Common myeloid progenitor, CD34-positive (primary cell): ENCODE measurements at places on chromosomes 12 and 14.

GRCh38 chr12:45680362-45680761 lies 49.1 kb upstream of the ARID2 start:
- no peak for DNase-seq

DNA sequence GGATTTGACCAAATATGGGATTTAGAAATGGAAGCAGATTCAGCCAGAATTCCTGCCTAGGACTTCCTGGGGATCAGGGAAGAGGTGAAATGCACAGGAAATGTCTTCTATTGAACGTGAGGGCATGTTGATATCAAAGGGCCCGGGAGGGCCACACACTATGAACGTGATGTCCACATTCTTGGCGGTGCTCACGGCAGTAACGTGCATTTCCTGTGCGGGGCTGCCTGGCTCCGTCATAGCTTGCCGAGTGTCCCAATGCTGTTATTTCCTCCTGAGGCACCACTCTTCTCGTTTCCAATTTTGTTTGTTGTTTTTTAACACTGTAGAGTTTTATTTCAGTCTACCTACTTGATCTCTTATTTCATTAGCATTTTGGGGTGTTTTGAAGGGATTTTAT lies 67.3 kb downstream of the ZNF664 start:
- DNase-seq = no peak

DNA sequence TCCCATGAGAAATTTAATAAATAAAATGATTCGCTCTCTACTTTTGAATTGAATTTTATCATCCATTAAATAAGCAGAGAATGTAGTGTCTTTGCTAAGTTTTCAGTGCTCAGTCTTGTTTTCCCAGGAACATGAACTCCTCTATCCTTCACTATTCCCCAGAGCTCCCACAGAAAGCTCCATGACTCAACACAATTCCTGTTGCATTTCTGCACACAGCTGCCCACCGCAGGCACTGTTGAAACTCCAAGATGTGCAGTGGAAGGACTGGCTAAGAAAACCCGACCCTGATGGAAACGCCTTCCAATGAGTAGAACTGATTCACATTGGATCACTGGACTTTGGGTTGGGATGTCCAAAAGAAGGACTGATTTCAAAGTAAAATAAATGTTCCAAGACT lies 202.4 kb upstream of the AMIGO2 start:
- DNase-seq = no peak

- no peak for DNase-seq
Observed at GRCh38 chr14:30500222-30500621, 58.7 kb upstream of the G2E3 start.

GRCh38 chr14:97456958-97457357 lies 659.8 kb downstream of the VRK1 start:
- DNase-seq = peak; percentile 7

GRCh38 chr14:104360501-104360900 lies 219.1 kb upstream of the C14orf180 start:
- no peak for DNase-seq

DNA sequence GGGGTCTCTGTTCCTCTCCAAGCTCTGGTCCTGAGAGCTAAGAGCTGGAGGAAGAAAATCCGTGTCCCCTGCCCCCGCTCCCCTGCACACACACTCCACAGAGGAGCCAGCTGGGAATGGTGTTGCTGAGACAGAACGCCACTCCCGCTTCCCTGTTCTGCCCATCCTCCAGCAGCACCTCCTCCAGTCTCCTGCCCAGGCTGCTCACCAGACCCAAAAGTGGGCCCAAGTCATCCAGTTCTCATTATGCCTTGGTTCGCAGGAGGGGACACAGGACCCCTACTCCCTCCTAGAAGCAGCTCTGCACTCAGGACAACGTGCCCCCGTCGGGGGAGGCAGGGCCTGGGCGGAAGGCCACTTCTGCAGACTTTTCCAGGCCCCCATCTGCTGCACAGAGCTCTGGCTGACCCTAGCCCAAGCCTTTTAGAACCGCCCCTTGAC lies 830 bp upstream of the TRMT61A start:
- no peak for DNase-seq

DNA sequence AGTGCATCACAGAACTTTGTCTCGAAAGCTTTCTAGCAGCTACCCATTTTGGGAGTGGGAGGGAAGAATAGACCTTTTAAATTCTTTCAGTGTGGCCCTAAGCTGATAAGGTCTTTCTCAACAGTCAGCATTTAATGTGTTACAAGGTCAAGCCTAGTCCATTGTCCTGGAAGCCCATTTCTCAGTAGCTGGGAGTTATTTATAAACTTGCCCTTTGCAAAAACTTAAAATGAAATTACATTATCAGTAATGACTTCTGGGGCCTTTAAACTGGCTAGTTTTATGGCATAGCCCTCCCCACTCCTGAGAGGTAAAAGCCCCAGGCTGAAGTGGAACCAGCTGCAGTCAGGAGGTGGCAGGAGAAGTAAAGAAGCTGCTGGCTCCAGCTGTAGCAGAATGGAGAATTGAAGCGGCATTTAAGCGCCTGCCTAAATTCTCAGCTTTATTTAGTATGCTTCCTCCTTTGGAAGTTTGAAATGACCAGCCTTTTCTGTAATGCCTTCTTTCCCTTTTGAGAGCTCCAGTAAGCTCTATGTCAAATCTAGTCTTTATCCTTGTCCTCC lies 12.4 kb downstream of the COPZ1 start:
- DNase-seq = peak; percentile 59

DNA sequence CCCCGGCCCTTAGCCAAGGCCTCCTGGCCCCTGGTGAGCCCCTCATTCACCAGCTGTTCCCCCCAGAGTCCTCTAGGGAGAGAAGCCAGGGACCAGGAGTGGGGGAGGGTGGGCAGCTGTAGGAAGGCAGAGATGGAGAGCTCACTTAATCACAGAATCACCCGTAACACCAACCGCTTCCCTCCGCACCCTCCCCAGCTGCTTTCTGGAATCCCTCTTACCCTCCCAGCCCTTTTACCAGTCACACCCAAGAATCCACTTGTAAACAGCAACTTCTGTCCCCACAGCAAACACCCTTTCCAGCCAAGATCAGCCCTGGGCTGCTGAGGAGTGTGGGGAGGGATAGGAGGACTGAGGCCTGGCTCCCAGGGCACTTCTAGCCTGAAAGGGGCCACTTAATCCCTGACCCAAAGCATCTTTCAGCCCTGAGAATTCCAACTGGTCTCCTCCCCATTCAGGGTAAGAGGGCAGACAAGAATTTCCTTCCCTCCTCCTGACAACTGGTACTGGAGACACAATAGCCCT lies 18.8 kb downstream of the NCKAP5L start:
- no peak for DNase-seq

GRCh38 chr12:108806346-108806745 lies 51.0 kb downstream of the SSH1 start:
- no peak for DNase-seq

- DNase-seq = peak; percentile 64
Observed at GRCh38 chr14:78519863-78520262, 349.7 kb downstream of the NRXN3 start.

DNA sequence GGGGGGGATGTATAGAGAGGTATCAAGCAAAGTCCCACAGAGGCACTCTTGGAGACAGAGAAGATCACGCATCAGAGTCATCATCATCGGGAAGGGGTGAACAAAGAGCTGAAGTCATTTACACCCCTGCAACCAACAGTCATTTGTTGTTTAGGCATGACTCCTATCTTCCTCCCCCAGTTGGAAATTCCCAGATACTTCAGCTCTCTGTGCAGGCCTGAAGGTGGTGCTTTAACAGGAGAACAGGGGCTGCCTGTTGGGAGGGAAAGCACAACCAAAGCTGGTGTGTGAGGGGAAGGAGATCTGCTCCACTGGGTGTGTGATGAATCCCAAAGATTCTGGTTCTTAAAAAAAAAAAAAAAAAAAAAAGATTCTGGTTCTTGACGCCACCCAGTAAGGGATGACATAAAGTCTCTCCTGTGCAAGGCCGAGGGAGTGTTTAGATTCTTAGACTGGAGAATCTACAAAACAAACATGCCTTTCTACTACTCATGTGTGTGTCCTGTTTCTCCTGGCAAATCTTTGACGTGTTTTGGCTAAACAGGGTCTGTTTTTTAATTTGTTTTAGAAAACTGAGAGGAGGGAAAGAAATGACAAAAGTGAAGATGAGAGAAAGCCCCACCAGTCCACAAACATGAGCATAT lies 121.0 kb upstream of the ARHGAP5 start:
- DNase-seq = no peak

DNA sequence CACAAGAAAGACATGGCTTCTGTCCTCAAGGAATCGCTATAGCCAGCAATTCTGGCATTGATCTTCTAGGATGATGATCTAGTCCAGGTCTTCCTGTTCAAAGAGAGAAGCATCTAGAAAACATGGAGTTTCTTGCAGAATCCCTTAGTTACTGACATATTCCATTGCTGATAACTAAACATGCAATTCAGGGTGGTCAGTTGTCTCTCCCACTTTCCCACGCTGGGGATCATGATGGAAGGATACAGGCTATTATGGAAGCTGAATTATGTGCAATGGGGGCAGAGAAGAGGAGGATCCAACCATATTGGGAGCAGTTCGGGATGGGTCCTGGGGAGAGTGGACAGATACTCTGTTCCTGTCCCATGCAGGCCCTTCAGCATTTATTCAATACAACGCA lies 9.8 kb upstream of the RPH3A start:
- DNase-seq = no peak

DNA sequence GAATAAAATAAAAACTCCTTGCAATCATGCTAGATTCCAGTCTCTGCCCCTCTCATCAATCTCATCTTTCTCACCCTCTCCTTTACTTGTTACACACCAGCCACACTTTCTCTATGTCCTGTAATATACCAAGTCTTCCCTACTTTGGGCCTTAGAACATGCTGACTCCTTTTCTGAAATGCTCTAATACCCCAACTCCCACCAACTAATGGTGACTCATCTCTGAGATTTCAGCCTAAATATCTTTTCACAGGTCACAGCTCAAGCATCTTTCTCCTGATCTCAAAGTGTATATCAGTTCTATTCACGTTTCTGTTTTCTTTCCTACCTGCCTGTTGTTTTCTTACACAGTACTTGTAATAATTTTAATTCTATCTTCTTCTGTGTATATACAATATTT lies 378.9 kb upstream of the PRICKLE1 start:
- DNase-seq = no peak

- DNase-seq = no peak
Observed at GRCh38 chr12:57745485-57745881, 644 bp downstream of the TSPAN31 start.

GRCh38 chr14:104556256-104557021 lies 23.1 kb upstream of the C14orf180 start:
- no peak for DNase-seq

- no peak for DNase-seq
Observed at GRCh38 chr12:101599771-101600484, 5.2 kb downstream of the MYBPC1 start.

DNA sequence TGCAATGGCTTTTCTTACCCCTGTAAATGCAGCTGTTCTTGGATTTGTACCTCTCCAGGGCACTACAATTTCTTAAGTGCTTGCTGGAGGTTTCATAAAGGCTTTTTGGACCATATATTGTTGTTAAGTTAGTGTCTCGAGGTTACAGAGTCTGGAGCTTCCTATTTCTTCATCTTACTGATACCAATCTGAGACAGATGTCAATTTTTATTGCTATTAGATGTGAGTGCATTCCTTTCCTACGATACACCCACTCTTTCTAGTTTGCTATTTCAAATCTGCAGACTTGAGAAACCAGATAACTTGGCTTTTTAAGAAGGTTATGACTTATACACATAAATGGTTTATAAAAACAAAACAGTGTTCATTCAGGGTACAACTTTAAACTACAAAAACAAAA lies 2.1 kb downstream of the NOXRED1 start:
- DNase-seq = no peak

DNA sequence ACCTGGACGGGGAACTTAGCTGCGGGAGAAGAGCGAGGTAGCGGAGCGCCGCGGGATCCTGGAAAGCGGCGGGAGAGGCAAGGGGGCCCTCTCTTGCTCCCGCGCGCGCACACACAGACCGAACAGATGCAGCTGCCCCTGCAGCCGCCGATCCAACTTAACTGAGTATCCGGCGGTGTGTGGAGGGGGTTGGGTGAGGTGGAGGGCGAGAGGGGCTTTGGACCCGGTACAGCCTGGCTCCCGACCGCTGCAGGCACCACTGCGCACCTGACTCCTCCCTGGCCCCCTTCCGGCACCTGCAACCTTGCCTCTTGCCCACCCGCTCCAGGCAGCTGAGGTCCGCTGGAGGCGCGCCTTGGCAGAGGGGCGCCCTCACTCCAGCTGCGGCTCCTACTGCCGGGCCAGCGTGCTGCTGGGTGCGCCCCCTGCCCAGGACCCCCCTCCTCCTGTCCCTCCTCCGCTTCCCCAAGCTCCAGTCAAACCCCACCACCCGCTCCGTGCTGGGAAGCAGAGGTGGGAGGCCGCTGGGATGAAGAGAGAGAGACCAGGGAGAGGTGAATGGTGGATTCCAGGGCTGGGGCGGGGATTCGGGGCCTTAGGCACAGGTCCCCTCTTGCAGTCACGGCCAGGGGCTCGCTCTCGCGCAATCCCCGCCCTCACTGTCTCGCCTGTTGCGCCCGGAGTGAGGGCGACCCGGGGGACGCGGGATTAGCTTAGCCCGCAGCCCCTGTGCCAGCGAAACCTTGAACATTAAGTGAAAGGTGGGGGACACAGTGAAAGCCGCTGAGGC lies 2.6 kb downstream of the DIO3 start:
- DNase-seq = no peak

GRCh38 chr12:46124848-46125619 lies 134.7 kb upstream of the SCAF11 start:
- peak; percentile 90 for DNase-seq

DNA sequence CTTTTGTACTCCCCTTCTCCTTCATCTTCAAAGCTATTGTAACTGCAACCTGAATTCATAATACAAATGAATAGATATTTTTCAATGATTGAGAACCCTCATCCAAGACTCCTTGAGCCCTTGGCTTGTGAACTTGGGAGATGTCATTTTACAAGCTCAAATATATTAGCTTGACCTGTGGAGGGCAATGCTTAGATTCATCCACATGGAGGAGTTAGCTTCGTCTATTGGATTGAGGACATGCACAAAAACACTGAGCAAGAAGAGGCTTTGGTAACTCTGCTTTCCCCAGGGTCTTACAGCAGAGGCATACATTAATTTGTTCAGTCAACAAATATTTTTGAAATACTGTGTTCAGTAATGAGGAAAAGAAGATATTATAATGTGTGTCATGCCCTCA lies 101.1 kb downstream of the OTOGL start:
- no peak for DNase-seq

- no peak for DNase-seq
Observed at GRCh38 chr12:85641796-85642195, 194.4 kb downstream of the RASSF9 start.

DNA sequence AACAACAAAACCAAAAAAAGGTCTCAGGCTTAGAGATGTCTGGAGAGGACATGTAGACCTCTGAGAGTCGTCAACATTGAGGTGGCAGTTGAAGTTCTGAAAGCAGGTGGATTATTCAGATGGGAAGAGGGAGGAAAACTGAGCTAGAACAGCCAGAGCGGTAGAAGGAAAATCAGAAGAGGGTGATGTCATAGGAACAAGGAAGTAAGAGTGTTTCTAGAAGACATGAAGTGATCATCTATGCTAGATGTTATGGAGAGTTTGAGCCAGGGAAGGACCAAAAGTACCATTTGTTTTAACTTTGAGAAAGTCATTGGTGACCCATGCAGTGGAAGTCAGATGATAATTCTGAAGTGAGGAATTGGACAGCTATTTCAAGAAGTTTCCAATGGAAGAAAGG lies 316.2 kb upstream of the RGS6 start:
- DNase-seq = no peak
